ENCODE measurements at places on chromosomes 13 and 19.

- no peak for DNase-seq
Measured at GRCh38 chr19:36136964-36137686, 2.7 kb upstream of the CAPNS1 start.

DNA sequence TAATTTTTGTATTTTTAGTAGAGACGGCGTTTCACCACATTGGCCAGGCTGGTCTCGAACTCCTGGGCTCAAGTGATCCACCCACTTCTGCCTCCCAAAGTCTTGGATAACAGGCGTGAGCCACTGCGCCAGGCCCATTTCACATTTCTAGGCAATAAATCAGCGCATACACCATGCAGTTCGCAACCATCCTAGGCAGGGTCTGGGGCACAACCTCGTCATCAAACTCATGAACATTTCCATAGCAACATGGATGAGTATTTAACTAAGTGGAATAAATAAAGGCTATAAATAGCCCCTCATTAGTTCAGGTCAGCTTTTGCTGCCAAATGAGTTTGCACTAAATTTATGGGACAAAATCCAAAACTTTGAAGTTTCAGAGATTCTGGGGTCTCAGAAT lies 8.2 kb downstream of the MEIS3 start:
- no peak for DNase-seq

DNA sequence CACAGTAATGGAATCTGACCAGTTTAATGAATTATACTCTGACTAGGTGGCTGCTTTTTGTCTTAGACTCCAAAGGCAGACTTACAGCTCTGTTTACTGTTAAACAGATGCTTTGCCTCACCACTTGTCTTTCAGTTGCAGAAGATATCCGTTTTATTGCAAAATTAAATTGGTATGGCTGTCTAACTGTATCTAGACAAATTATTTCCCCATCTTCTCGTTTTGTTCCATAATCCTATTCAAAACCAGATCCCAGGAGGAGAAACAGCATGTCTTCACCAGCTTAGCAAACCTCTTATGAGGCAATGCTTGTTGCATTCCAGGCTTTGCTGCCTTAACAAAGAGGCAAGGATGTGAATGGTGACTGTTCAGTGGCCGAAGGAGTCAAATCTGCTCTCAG lies 215.6 kb downstream of the TDRD3 start:
- DNase-seq: no peak

- DNase-seq: no peak
Measured at GRCh38 chr13:41354416-41354815, 43.3 kb downstream of the NAA16 start.
